ENCODE measurements at places on chromosomes 11 and 22.
A peak's percentile ranks its signal among the peaks of the same experiment; 100 is the strongest.

DNA sequence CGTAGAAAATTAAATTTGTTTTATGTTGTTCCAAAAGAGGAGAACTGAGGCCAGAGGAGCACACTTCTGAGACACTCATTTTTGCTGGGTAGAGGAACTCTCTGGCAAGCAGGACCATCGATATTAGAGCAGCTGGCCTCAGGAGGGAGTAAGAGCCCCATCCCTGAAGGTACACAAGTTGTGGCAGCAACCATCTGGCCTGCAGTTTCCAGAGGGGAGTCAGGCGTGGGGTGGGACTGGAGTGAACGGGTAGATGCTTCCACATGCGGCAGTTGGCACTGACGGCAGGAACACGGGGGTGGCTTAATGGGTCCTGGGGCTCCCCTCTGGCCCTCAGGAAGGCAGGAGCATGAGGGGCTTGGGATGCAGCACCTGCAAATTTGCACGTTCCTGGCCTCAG is 13.2 kb upstream of the SSTR3 start:
- no peak for DNase-seq

- no peak for DNase-seq
Measured at GRCh38 chr11:15649371-15650104, 534.8 kb downstream of the INSC start.

DNA sequence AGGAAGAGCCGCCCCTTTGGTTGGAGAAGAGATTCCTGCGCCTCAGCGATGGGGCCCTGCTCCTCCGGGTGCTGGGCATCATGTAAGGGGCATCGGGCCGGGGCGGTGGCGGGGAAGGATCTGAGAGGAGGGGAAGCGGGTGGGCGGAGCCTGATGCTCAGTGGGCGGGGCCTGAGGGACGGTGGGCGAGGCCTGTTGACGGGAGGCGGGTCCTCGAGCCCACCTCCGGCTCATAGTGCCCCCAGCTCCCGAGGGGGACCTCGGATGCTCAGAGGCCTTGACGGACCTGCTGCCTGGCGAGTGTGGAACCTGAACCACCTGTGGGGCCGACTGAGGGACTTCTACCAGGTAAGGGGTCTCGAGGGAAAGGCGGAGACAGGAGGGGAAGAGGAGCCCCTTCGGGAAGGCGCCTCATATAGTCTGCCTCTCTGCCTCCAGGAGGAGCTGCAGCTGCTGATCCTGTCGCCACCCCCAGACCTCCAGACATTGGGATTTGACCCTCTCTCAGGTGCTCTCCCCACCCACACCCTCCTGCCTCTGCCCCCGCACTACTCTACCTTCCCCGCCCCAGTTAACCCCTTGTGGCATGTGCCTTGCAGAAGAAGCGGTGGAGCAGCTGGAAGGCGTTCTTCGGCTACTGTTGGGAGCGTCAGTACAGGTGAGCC is 799 bp downstream of the CCDC88B start:
- peak; percentile 70 for DNase-seq

DNA sequence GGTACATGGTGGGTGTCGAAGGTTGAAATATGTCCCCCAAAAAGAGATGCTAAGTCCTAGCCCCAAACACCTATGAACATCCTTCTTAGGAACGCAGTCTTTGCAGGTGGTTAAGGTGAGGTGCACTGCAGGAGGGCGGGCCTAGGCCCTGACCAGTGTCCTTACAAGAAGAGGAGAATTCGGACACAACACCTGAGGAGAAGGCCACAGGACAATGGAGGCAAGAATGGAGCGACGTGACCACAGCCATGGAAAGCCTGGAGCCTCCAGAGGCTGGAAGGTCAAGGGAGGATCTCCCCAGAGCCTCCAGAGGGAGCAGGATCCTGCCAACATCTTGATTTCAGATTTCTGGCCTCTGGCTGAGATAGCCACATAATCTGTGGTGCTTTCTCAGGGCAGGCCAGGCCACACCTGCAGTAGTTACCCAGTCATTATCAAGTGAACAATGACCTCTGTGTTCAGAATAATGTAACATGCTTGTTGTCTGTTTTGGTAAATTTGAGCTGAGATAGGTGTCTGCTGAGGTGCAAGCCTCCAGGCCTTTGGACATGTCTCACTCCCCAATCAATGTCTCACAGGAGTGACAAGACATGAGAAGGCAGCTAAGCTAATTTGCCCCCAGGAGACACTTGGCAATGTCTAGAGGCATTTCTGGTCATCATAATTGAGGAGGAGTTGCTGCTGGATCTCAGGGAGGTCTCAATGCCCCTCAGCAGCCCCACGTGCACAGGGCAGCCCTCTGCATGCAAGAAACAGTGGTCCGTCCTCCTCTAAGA is 498.9 kb downstream of the BRD1 start:
- no peak for DNase-seq

DNA sequence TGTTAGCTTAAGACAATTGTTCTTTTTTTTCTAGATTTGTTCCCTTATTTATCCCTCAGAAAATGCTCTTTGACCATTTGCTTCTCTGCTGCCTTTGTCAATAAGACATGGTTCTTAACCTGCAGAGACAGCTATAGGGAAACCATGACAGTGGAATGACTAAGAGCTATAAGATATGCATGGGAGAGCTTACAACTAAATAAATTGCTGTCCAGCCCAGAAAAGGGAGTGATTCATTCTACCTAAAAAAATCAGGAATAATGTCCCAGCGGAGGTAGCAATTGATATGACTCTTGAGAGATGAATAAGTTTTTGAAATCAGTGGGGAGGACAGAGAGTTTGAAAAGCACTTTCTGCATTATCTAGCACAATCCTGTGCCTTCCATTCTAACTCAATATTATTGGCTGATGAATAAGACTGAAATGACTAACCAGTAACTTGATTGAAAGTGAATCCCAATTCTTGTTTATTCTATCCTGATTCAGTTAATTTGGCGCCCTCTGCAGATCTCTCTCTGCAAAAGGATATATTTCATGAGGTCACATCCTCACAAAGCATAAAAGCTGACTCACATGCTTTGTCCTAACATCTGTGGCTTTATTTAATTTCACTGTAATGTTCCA is 680.5 kb upstream of the API5 start:
- DNase-seq, result no peak

DNA sequence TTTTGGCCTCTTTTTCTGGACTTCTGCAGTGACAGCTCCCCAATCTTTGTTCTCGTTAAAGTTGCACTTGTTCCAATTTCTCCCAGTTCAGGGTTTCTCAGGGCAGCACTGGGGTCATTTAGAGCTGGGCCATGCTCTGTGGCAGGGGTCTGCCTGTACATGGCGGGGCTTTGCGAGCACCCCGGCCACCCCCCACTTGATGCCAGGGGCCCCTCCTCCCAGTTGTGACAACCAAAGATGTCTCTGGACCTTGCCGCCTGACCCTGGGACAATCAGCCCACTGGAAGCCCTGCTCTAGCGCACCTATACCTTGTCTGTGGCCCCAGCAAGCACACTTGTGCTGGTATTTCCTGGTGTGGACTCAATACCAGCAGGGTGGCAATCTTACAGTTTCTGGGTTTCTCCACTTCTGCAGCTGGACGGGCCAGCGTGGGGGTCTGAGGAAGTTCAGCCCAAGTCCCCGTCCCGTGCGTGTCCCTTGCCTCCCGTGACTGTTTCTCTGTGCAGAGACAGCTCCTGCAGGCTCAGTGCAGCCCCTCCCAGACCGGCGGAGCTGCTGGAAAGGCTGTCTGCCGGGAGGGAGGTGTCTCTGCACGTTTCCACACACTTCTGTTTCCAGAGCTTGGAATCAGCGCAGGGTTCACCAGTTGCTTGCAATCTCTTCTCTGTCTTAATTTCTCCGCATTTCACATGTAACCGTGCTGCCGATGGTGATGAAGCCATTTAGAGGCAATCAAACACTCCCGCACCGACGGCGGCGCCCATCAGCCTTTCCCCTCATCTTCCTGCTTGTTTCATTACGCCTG is 1328.9 kb downstream of the BRD1 start:
- DNase-seq, result no peak

DNA sequence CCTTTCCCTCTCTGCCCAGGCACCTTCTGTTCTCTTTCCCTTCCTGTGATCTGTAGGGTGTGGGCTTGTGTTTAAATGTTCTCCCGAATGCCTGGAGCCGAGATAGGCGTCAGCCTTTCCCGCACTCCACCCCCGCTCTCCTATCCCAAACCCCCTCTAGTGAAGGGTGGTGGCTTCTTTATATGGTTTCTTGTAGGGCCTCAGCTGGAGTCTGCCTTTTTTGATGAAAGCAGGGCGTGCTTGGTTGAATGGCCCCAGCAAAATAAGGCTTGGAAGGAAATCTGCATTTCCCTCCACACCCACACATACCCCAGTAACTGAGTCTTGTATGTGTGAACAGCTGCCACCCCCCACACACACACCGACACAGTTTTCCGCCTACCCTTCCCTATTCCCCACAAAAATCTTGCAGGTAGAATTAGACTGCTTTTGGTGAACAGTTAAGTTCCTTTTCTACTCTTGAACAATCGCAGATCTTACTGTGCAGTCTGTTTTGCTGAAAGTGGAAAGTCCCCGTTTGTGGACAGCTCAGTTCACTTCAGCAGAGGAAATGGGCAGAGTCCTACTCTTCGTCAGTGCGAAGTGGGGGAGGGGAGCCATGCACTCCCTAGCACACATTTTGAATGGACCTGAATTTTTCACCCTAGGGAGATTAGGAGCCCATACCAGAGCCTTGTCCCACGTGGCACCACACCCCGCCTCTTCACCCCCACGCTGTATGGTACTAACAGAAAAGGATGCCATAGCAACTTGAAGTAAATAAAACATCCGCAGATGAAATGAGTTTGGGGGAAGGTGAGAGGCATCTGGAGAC is 25.5 kb upstream of the GRK2 start:
- DNase-seq, result peak; percentile 50

- DNase-seq, result no peak
Measured at GRCh38 chr11:76626266-76626665, 44.3 kb downstream of the LRRC32 start.

- DNase-seq, result no peak
Measured at GRCh38 chr22:30104501-30105156, 24.4 kb downstream of the HORMAD2 start.

- no peak for DNase-seq
Measured at GRCh38 chr11:20360650-20361049, 2.9 kb upstream of the HTATIP2 start.

- no peak for DNase-seq
Measured at GRCh38 chr11:72112978-72113808, 698 bp upstream of the ANAPC15 start.

- no peak for DNase-seq
Measured at GRCh38 chr22:44448271-44448830, 49.7 kb downstream of the RTL6 start.

DNA sequence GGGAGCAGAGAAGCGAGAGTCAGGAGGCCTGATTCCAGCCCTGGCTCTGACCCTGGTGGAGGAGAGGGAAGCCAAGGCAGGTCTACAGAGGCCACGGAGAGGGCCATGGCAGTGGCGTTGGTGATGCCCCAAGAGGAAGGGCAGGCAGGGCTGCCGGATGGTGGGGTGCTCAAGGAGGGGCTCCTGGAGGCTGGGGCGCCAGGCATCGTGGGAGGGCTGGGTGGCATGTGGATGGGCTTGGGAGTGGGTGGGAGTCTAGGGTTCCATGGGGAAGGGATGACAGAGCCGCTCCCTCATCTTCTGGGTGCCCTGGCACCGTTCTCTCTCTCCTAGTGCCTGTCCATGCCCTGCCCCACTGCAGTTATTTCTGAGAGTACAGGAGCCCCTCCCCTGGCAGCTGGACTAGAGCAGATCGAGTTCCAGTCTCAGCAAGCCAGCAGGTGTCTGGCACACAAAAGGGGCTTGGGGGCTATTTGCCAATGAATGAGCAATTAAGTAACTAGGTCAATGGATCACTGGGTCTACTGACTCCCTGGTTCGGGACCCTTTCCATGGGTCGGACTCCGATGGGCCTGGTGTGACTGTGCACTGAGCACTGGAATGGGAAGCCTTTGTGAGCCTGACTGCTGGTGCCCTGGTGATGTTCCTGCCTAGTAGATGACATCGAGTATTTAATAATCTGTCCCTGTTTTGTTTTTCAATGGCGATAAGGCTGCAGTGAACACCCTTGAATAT is 570.0 kb downstream of the TBC1D22A start:
- DNase-seq, result no peak

DNA sequence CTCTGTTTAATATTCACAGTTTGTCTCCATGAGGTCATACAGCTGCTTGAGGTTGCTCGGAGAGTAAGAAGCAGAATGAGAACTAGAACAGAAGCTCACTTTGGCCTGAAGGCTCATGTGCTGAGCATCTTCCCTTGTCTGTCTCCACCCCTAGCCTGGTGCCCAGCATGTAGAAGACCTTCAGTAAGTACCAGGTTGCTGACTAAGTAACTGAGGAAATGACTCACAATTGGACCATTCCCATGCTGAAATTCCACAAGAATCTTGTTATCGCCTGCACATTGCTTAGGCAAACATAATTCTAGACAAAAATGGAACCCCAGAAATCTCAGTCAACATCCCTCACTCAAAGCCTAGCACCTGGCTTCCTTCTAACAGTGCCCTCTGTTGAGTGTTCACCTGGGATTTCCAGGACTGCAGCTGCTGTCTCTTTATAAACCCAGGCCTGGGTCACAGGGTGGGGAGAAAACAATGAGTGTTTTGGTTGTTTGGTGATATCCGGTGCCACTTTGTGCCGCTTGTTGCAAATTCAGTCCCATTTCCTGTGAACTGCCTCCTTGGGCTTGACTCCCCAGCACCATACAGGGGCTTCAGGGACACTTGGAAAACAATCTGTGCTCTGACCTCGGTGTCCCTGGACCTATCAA is 406.8 kb downstream of the ETS1 start:
- DNase-seq, result no peak

DNA sequence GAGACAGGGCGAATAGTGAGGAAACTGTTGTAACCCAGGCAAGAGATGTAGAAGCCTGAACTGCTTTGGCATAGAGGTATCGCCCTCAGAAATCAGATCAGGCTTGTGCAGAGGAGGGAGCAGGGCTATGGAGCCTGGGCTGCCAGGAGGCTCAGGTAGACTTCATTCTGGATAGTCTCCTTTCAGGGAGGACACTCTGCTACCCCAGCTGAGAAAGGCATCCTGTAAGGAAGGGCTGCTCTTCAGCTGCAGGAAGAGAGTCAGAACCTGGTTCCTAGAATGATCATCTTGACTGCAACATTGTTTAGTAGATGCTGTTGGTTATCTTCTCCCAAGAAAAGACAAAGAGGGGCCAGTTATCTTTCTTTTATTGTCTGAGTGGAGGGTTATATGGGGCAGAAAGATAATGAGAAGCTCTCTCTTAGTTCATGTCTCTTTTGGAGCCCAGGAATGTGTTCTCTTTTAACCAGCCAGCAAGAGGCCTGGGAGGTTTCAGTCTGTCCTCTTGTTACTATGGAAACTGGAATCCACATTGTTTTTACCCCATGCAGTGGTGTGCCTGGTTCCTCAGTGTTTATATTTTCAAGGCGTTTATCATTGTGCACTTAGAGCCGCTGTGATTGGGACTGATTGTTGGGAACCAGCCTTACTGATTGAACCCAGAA is 95.7 kb downstream of the STIM1 start:
- no peak for DNase-seq

- DNase-seq, result no peak
Measured at GRCh38 chr11:60995798-60996197, 24.3 kb downstream of the CD6 start.

GRCh38 chr11:16093889-16094653 is 262.3 kb downstream of the SOX6 start:
- no peak for DNase-seq

Measured in stimulated activated CD8-positive, alpha-beta memory T cell treated with anti-CD3 and anti-CD28 coated beads, Interleukin-4, amount 100 ng/mL, for 1 hour (primary cell).